ENCODE measurements at places on chromosomes 6 and 20.

GRCh38 chr6:19415605-19416326, 421.4 kb upstream of the ID4 start:
- DNase-seq: no peak

DNA sequence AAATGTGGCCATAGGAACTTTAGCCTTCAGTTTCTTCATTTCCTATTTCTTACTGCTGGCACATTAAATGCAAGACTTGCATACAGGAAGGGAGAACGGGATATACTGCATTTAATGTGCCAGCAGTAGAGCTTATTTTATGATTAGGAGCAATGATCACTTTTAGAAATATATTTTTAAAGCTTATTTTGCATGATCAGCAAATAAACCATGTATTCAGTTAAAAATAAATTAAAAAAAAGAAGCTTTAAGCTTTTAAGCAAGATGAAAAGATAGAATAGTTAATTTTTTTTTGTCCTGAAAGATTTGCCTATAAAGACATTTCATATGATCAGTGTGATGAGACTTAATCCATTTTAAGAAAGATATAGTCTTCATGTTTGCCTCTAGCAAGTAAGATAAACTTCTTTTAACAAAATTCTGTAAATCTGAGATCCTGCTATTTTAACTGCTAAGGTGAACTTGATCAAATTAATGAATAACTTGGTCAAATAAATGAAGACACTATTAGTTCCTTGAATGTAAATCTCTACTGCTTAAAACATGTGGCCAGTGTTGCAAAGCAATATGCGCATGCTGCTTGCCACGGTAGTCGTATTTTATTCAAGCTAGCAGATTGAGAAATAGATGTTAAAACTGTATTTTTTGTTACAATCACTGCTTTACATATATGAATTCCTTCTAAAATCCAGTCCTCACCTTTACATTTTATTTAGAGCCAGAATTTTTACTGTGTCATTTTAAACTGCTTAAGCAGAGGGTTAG, 36.2 kb upstream of the HCRTR2 start:
- DNase-seq: no peak

GRCh38 chr6:167850782-167851181, 24.1 kb downstream of the AFDN start:
- DNase-seq: no peak

GRCh38 chr6:139778688-139779087, 404.2 kb upstream of the CITED2 start:
- DNase-seq: no peak

- no peak for DNase-seq
These were observed 18.8 kb downstream of the CARMIL1 start for GRCh38 chr6:25297823-25298522.

- DNase-seq: no peak
These were observed 240.4 kb downstream of the TBC1D32 start for GRCh38 chr6:121093928-121094327.

DNA sequence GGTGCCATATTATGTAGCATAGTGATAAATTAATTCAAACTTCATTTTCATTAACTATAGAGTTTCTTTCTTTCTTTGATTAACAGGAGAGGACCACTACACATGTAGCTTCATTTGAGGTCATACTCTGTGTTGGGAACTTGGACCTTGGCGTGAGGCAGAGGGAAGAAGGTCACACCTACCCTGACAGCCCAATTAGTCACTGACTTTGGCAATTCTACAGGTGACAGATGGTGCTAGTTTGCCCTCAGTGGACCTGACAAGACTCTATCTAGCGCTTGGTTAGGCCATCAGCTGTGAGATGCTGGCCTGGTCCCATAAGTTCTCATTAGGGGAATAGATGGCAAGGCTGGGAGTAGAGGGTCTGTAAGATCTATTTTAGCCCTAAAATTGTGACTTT, 14.2 kb downstream of the SLX4IP start:
- DNase-seq: no peak

GRCh38 chr6:77624515-77624914, 28.3 kb upstream of the MEI4 start:
- no peak for DNase-seq

DNA sequence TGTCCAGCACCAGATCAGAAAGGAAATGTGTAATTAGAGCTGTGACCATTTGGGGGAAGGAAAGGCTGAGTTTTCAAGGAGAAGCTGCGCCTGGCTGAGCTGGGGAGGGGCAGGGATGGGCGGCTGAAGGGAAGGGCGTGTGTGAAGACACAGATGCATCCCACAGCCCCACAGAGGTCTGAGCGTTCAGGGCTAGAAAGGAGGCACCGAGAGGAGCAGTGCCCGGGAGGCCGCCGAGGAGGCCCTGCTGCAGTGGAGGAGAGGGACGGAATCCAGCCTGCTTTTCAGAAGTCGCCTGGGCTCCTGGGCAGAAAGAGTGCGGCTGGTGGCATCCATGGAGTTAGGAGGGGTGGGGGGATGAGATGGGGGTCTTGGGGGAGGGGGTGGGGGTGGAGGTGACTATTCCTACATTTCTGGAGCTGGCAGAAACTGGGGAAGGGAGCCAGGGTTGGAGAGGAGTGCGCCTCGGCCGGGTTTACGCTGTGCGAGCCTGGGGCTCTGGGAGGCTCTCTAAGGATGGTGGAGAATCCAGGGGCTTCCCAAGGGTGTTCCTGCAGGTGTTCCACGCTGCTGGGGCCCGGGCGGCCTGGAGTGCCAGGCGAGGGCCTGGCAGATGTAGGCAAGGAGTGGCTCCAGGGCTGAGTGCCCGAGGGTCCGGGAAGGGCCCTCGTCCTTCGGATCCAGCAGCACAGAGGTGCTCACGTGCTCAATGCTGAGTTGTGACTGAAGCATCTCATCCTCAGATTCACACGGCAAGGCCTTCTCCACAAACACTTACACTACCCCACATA, 41.8 kb downstream of the WDR27 start:
- DNase-seq: no peak

Data from activated CD4-positive, CD25-positive, alpha-beta regulatory T cell (primary cell).